ENCODE measurements at places on chromosomes 16 and 17.

DNA sequence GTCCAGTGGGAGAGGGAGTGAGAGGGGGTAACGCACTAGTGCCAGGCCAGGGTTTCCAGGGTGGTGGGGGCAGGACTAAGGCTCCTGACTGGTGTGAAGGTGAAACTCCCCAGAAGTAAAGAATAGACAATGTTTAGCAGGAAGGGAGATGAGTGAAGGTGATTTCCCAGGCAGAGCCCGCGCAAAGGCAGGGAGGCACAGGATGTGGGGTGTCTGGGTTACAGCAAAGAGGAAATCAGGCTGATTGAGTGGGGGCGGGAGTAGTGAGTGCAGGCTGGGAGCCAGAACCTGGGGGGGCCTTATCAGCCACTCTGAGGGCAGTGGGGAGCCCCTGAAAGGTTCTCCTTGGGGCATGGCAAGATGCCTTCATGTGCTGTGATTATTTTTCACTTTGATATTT is 167.5 kb downstream of the UTP18 start:
- DNase-seq = peak; percentile 36

- no peak for DNase-seq
Observed at GRCh38 chr16:15608398-15609285, 34.3 kb downstream of the MARF1 start.

- no peak for DNase-seq
Observed at GRCh38 chr16:67951485-67951884, 7.6 kb upstream of the LCAT start.

GRCh38 chr17:28946239-28946638 is 5.1 kb downstream of the PHF12 start:
- no peak for DNase-seq

DNA sequence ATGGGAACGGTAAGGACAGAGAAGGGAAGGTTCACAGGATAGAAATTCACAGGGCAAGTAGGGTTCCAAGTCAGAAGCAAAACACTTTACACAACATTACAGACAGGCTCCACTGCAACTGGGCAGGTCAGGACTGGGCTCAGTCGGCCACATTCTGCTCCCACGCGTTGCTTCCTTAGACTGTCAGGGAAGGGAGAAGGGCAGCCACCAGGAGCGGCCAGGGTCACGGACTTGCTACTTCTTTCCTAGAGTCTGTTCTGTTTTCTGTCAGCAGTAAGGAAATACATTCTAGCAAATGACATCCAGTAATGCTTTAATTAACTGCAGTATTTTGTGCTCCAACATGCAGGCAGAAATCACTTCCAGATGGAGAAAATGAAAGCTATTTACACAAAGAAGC is 160.3 kb upstream of the RPH3AL start:
- DNase-seq = no peak

- DNase-seq = no peak
Observed at GRCh38 chr16:78918805-78919305, 681.7 kb downstream of the MAF start.

GRCh38 chr17:9090641-9091096 is 69.4 kb downstream of the NTN1 start:
- DNase-seq = no peak

DNA sequence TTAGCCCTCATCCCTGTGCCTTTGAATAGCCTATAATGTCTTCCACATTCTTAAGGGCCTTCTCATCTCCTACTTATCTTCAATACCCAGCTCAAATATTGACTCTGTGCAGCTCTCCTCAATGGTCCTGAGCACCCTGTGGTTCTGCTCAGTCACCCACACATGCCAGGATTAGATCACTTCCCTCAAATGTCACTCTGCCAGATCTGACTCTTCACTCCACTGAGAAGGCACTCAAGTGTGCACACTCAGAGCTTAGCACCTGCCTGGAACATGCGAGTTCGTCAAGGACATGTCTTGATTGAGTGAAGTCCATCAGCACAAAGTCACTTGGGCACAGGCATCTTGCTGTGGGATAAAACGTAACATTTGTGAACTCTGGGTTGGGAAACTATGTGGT is 404.8 kb downstream of the CDH13 start:
- DNase-seq = no peak

DNA sequence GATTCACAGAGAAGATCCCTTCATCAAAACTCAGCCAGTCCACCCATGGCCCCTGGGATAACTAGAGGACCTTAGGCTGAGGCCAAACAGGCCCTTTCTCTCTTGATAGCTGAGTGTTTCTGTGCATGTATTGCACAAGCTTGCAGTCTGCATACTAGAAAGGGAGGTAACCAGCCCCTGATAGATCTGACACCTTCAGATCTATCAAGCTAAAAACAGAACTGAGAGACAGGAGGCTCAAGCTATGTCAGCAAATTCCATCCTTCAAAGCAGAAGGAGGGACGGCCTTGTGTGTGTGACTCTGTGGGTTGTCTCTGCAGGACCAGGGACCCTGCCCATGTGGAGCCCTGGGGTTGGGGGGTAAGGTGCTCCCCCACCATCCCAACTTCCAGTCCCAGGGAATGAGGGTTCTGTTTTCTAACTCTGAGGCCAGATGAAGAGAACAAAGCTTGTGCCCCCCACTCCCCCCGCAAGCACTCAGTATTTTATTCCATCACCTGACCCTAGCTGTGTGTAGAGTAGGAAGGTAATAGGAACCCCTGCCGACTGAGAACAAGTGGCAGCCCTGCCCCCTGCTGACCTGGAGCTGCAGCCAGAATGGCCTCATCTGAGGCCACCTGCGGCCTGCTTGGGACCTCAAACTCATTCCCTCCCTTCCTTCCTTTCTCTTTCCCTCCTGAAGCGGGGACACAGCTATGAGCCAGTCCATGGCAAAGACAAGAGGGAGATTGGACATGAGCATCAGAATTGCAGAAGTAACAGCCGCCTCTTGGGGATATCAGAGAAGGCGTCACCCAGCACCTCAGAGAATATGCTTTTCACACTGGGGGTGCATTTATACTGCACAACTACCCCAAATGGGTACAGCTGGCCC is 63.8 kb downstream of the SMPD3 start:
- no peak for DNase-seq

GRCh38 chr16:84194470-84195200 is 3.7 kb downstream of the ADAD2 start:
- DNase-seq = no peak

GRCh38 chr17:39231591-39232551 is 6.1 kb upstream of the STAC2 start:
- DNase-seq = peak; percentile 48
